ENCODE measurements at places on chromosomes 4 and X. TPM values are rescaled to one million over a fixed set of nuclear protein-coding genes. Genes with fewer than 3 reads are reported as not detected.

DNA sequence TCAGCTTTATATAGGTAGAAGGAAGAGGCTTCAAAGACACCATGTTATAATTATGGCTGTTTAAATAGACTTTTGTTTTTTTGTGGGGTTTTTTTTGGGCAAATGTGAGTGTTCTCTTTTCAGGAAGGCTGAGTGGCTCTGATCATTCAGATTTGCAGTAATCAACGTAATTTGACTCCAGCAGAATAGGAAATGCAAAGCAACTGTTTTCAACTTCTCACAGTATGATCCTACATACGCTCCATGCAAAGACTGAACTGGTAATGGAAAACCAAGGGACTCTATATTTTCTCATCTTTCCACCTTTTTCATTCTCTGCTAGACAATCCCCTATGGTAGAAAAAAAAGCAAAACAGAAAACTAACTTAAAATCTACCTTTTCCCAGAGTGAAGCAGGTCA lies 10.8 kb downstream of the ADH1B start:
- H3K4me3 ChIP-seq, result no peak overlapping the region
- H3K4me1 ChIP-seq, result no peaks in the 10 kb centered on the region
- no peaks in the 10 kb centered on the region for H3K27me3 ChIP-seq
- H3K36me3 ChIP-seq, result no peaks in the 10 kb centered on the region

DNA sequence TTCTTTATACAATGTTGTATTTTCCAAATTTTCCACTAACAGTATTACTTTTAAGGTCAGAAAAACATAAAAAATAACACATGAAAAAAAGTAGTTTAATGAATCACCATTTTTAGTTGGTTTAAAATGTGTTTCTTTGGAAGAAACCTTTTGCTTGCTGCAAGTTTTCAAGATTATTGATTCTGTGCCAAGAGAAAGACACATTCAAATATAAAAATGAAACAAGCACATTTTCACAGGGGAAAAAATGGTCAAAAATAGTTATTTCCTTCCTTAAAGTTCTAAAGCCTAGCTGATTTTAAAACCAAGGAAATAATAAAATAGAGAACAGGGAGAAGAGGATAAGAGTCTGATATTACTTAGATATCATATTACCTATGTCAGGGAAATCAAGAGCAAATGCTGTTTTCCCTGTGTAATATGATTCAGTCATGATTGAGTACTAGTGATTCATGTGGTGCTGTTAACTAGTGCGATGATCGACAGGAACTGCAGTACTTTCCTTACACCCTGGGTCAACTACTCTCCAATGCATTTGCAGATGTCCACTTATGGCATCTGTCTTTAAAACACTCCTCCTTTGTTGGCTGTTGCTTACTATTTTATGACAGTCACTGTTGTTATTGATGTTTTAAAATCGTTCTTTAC lies 103.8 kb downstream of the CAMK2D start:
- no peak overlapping the region for H3K27ac ChIP-seq
- no peaks in the 10 kb centered on the region for H3K4me1 ChIP-seq
- no peak for DNase-seq
- no peaks in the 10 kb centered on the region for H3K27me3 ChIP-seq
- peaks cover 4% of the 10 kb centered on the region for H3K36me3 ChIP-seq

BGN gene
- total RNA-seq, result 0.70 TPM

- H3K36me3 ChIP-seq, result no peaks in the 10 kb centered on the region
- H3K4me1 ChIP-seq, result peaks cover 26% of the 10 kb centered on the region
- H3K4me3 ChIP-seq, result no peak overlapping the region
- DNase-seq, result no peak
- peak overlapping the region; percentile 53 for H3K27ac ChIP-seq
Measured at GRCh38 chrX:63746278-63746677, 38.7 kb downstream of the ARHGEF9 start.

GRCh38 chr4:83552924-83553323 lies 17.0 kb downstream of the GPAT3 start:
- no peaks in the 10 kb centered on the region for H3K27me3 ChIP-seq
- DNase-seq, result no peak

DNA sequence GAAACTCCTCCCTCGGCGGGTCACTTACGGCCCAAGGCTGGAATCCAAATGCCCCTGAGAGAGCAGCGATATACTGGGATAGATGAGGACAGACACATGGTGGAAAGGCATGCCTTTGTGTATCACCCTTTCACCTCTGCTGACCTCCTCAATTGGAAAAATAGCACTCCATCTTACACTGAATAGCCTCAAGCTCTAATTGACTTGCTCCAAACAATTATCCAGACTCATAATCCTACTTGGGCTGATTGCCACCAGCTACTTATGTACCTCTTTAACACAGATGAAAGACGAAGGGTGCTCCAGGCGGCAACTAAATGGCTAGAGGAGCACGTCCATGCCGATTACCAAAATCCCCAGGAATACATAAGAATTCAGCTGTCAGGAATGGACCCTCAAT lies 1142.2 kb downstream of the ARAP2 start:
- DNase-seq, result no peak
- no peaks in the 10 kb centered on the region for H3K27me3 ChIP-seq
- H3K4me1 ChIP-seq, result no peaks in the 10 kb centered on the region

- H3K36me3 ChIP-seq, result no peaks in the 10 kb centered on the region
- no peak overlapping the region for H3K27ac ChIP-seq
- DNase-seq, result no peak
- no peaks in the 10 kb centered on the region for H3K4me1 ChIP-seq
- H3K27me3 ChIP-seq, result no peaks in the 10 kb centered on the region
Measured at GRCh38 chr4:137800861-137801260, 268.6 kb upstream of the PCDH18 start.

GABRE gene
- 0.30 TPM for total RNA-seq

ADGRA3 gene
- total RNA-seq, result 3.6 TPM

DNA sequence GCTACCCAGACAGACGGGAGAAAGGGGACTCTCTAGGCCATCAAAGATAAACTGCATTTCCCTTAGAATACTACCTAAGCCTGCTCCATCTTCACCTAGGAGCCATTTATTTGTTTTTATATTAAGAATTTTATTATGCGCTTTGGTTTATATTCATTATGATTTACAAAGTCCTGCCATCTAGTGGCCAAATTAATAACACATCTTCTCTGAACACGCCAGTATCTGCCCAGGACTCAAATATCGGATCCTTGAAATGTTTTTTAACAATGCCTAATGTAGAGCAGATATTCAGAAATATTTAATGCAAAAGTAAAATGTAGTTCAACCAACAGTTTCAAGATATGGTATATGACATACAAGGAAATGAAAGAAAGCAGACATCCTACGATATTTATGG lies 20.8 kb upstream of the PRPS2 start:
- H3K36me3 ChIP-seq, result no peaks in the 10 kb centered on the region
- no peak overlapping the region for H3K27ac ChIP-seq
- peaks cover 6% of the 10 kb centered on the region for H3K27me3 ChIP-seq
- no peaks in the 10 kb centered on the region for H3K4me1 ChIP-seq
- no peak for DNase-seq
